T-helper 17 cell (primary cell): ENCODE measurements at places on chromosomes 6 and 20.

DNA sequence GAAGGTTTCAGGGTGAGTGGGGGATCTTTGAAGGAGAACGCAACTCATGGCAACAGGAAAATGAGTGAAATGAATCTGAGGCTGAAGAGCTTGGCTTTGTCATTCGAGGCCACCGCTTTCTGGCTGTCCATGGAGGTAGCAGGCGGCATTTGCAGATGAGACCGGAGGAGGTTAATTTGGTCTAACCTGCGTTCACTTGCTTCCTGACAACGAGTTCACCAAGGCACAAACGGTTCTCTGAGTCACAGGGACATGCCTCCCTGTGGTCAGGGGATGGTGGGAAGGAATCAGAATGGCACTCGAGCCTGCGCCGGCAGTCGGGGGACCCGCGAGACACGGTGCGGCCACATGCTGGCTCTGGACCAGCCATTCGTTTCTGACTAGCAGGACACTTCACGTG is 75.0 kb downstream of the IRF4 start:
- DNase-seq: no peak

DNA sequence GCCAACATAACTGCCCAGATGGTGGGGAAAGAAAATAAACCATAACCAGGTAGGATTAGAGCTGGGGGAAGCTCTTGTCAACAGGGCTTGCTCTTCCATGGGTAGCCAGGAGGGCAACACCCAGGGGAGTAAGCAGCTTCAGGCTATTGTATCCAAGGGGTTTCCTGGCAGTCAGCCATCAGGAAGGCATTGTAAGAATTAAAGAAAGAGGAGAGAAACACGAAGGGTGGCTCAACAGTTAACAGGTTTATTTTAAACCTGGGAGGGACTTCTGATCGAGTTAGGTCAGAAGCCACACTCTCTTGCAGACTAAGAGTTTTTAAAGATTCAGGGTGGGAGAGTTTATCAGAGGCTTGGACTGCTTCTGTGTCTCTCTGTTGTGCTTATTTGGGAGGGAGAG is 114.2 kb downstream of the QRSL1 start:
- no peak for DNase-seq

DNA sequence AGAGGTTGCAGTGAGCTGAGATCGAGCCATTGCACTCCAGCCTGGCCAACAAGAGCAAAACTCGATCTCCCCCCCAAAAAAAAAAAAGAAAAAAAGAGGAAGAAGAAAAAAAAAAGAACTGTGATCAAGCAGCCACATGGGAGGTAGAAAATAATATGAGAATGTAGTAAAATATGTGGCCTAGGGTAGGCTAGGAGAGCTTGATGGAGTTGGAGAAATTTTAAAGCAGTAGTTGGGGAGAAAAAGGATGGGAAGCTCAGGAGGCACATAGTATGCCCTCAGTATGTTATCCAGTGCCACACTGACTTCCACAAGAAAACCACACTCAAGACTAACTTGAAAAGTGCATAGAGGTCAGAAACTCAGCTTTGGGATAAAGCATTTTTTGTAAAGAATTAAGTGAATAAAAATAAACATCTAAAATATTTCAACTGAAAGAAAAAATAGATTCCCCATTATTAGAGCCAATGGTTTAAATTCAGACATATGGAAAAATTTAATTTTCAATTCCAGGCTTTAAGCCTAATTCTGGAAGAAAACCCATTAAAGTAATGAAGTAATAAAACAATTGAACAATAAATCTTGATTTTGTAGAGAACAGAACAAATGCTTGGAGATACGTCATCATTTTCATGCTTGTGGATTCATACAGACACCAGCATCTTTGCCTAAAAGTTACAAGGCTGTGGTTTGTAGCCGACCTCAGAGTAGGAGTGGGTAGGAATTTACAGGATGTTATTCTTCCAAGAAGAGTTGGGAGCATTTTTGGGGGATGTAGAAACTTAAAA is 34.7 kb downstream of the PLEKHG1 start:
- DNase-seq: no peak

DNA sequence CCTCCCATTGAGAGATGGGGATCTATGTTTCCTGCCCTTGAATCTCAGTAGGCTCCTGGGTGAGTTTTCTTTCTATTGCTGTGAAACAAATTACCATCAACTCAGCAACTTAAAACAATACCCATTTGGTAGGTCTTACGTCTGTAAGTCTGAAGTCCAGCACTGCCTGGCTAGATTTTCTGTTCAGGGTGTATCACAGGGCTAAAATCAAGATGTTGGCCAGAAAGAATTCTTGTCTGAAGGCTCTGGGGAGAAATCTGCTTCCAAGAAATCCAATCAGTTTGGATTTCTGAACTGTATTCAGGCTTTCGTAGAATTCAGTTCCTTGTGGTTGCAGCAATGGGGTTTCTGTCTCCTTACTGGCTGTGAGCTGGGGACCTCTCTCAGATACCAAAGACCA is 99.6 kb upstream of the SLC24A3 start:
- no peak for DNase-seq

GRCh38 chr6:39884696-39885095 is 49.6 kb downstream of the MOCS1 start:
- no peak for DNase-seq

DNA sequence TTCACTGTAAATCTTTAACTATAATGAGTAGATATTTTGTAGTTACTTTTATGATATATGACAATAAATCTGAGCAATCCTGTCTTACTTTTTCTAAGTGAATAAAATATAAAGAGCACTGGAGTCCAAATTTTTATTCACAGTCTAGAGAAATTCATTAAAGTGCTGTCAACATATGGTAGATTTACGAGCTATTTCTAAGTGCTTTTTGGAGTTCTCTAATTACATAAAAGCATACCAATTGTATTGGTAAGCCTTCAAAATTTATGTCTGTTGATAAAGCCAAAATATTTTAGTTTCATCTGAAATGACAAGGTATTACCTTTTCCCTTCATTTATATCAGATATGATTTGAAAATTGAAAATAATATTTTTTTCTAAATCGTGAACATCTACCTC is 75.4 kb downstream of the MAN1A1 start:
- no peak for DNase-seq

DNA sequence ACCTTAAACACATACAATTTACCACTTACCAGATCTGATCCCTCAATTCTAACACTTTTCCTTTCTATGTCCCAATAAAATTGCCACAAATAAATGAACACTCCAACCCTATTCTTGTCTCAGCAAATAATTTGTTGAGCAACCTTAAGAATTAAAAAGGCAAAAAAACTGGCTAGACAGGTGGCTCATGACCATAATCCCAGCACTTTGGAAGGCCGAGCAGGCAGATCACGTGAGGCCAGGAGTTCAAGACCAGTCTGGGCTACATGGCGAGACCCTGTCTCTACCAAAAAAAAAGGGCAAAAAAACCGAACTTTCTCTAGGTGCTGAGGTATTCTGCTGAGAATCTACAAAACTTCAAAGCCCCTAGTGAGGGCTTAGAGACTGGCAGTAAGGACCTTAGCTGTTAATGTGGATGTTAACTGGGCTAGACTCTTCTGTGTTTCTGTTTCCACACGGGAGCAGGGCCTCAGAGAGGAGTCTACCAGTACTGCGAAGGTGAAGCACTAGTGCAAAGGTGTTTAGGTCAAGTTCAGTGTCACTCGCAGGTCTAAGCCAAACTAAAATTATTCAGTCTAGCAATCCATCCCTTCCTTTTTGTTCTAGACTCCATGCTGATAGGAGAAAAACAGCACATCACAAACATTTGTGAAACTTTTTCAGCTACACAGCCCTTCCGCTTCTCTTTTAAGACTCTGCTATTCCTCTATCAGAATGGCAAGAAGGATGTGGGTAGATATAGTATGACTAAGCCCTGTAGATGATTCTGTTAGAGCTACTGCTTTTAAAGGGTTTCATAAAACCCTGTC is 2.6 kb downstream of the FASTKD5 start:
- DNase-seq: no peak

DNA sequence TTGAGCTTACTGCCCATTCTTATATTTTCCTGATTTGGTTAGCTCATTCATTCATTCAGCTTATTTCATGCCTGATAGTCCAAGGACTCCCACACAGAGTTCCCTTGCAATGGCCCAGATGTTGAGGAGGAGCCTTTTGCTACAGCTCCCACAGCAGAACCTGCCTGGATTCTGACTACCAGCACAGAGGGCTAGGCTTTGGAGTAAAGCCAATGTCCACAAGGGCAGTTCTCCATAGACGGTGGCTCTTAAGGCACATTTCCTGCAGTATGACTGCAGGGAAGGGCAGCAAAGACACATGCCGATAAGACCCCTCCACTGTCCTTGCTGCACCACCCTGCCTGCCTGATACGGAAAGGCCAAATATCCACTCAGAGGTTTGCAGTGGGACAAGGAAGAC is 112.3 kb upstream of the SYNDIG1 start:
- no peak for DNase-seq

GRCh38 chr6:5553767-5554166 is 292.5 kb downstream of the FARS2 start:
- no peak for DNase-seq

GRCh38 chr20:12790859-12791258 is 217.9 kb upstream of the SPTLC3 start:
- DNase-seq: no peak

DNA sequence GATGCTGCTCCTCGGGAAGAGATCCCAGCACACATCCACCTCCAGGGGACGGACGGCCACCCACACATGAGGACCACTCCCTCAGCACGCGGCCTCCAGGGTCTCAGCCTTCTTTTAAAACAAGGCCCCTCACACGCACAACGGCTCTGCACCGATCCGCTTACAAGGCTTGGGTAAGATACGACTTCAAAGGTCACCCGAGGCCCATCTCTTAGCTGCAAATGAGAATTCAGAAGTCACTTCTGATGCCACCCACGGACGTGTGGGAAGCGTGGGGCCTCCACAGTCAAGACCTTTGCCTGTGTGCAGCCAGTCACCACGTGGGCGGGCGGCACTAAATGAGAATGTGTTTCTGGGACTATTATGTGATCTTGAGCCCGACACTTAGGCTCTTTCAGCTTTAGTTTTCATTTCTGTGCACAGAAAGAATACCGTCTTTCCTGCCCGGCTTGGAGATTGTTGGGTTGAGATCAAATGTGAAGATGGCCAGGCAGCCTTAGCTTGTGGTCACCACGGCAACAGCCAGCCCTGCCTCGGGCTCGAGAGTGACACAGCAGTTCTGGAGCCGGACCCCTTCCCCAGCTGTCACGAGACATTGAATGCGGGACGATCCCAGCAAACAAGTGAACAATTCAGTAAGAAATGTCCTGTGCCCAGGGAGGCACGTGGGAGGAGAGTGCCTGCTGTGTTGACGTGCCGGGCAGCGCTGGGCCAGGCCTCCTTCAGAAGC is 91.6 kb downstream of the RAMACL start:
- DNase-seq: no peak
